ENCODE measurements at places on chromosomes 2 and 18. TPM values are rescaled to one million over a fixed set of nuclear protein-coding genes. Genes with fewer than 3 reads are reported as not detected.
A peak's percentile ranks its signal among the peaks of the same experiment; 100 is the strongest.

Gene ALPI
- not detected for total RNA-seq

Gene SLC5A7
- total RNA-seq, result 0.42 TPM

Gene ALPP
- not detected for total RNA-seq

Gene GKN2
- not detected for total RNA-seq

Gene STPG4
- not detected for total RNA-seq

Gene OTOS
- total RNA-seq, result not detected

Gene ST8SIA5
- 3.4 TPM for total RNA-seq

Gene EDAR
- not detected for total RNA-seq

Gene HRH4
- not detected for total RNA-seq

Gene FAM117B
- 3.8 TPM for total RNA-seq

Gene PHLPP1
- 5.7 TPM for total RNA-seq

Gene TLK1
- 32.6 TPM for total RNA-seq

Gene DLX2
- not detected for total RNA-seq

Gene CFLAR
- 310 TPM for total RNA-seq

Gene EFR3B
- total RNA-seq, result 6.5 TPM

Gene AKAIN1
- not detected for total RNA-seq

Gene SPDYA
- not detected for total RNA-seq

Gene MLPH
- 57.8 TPM for total RNA-seq

DNA sequence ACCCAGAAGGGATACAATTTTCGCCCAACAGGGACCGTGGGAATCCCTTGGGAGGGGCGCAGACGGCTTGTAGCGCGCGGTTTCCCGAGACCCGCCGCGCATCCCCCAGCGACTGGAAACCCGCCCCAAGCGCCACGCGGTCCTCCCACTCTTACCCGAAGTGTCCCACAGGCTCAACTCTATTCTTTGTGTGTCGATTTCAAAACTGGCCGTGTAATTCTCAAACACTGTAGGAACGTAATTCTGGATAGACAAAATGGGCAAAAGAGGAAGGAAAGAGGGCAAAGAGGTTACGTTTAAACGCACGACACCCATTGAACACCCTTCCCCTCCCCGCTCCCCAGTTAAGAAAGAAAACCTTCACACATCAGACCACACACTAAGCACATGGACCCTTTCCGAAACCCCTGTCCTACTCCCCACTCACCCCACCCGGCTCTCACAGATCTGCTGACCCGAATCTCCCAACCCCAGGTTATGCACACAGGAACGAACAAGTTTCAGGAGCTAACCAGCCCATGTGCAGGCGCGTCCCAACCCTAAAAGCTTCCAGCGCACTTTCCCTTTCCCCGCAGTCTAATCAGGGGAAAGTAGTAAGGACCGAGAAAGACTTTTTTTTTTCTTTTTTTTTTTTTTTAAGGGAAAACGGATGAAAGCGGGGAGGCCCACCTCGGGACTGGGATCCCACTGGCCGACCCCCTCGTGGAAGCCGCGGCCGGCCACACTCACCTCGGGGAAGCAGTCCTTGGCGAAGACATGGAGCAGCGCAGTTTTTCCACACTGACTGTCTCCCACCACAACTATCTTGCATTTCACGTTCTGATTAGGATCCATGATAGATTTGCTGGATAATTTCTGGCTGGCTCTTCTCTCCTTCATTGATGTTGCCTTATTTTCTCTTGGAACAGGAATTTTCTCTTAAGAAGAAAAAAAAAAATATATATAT lies 655 bp downstream of the RND3 start:
- DNase-seq, result peak; percentile 30

DNA sequence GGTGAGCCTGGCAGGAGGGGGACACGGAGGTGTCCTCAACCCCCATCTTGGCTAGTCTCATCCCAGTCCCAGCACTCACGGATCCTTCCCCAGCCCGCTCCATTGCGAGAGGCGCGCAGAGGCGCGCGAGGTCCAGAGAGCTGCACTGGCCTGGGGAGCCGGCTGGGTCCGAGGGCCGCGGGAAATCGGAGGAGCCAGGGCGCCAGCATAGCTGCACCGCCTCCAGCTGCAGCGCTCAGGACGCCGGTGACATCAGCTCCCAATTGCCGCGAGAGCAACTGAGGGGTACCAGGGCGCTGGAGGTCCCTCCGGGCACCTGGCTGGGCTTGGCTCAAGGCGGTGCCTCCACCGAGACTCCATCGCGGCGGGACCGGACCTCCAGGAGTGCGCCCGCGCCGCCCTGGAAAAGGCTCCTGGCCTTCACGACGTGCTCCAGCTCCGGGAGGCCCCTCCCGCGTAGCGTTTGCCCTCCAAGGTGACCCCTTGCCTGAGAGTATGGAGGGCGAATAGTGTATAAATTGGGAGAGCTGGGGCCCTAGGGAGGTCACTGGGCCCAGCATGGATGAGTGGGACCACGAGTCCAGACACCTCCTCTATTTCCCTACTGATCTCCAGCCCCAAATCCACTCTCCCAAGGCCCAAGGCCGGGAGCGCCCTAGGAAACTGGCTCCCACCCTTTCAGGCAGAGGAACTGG lies 5.5 kb downstream of the RTKN start:
- peak; percentile 53 for DNase-seq

DNA sequence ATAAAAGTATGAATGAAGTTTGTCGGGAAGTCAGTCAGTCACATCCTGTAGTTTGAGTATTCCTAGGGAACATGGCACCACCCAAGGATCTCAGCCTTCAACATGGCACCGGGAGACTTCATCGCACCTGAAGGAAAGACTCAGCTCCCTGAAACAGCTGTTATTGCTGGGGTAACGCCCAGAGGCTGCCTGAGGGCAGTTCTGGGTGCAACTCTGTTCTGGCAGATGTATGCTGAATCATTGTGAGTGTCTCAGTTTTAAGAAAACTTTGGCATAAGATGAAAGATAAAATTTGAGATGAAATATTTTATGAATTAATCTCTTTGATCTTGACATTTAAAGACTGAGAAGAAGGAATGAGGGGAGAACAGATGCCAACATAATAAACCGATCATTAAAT lies 49.9 kb upstream of the SERPINB2 start:
- no peak for DNase-seq

DNA sequence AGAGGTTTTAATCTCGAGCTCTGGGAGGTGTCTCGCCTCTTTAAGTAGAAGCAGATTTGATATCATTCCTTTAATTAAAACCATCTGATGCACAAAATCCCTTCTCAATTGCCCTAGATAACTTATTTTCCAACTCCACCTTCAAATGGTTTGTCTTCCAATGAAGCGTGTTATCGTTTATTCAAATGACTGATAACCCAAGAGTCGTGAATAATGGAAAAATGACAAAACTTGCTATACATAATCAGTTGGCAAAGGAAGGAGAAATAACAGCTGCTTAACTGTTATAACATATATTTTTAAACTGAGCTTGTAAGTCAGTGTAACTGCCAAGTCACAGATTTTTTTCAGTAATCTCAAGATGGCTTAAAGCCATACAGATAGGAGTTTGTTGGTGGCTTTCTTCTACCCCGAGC lies 144.6 kb downstream of the QPCT start:
- DNase-seq, result no peak

GRCh38 chr2:143296089-143296488 lies 166.9 kb downstream of the ARHGAP15 start:
- no peak for DNase-seq

DNA sequence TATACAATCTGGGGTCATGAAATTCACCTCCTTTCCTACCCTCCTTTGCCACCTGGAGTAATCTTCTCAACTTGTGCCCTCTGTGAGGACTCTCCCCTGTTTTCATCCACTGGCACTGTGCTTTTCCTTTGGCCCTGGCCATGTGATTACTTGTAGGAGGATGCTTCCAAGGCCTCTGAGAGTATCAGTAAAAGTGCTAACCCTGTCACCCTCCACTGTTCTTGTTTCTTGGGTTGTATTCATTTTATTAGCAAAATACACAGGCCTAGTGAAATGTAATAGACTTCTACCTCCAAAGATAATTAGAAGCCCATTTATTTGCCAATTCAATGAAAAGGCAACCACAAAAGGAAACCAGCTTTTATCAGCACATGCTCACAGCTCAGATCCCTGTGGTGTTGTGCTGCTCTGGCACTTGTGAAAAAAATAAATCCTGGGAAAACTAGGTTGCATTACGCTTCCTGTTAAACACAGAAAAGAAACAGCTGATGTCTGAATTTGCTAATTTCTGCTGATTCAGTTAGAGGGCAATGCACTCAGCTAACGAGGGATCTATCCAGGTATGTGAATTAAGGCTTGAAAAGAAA lies 357.5 kb upstream of the ETAA1 start:
- no peak for DNase-seq

DNA sequence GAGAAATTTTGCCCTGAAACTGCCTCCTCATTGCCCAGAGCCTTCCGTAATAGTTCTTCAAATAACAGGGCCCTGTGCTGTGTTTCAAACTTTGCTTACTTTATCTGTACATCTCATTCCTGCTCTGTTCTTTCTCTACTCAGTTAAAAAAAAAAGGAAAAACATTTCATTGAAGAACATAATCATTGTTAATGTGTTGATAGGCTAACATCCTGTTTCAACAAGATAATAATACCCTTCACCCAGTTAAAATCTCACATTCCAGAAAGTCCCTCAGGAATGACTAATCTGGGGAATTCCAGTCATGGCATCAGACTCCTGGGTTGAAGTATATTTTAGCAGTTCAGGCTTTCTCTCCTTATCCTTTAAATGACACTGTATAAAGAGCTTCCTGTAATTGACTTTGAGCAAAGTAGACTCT lies 45.6 kb upstream of the ITGAV start:
- no peak for DNase-seq

DNA sequence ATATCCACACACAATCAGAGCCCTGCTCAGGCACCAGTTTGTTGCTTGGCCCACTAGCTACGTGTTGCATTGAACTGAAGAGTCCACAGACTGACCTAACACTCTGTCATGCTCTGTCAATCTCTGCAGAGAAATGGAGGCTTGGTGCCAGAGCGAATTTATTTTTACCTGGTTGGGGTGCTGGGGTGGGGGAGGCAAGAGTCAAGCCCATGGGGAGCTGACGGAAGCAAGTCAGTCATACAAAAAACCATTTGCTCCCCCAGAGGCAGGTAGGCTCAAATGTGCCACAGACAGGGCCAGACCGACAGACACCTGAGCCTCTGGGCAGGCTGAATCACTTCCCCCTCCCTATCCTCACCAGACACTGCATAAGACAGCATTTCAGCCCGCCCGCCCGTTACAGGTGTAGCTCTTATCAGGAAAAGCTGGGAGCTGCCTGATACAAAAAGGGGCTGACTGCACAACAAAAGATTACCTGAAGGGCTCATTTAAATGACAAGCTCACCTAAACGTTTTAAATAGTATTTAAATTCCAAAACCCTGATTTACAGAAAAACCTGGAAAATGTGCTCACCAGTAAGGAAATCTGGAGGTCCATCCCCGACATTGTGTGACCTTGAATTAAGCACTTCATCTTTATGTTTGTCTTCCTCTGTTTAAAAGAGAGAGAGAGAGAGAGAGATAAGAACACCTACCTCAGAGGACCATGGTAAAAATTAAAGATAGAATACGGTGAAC lies 2.1 kb upstream of the PCBP1 start:
- no peak for DNase-seq

DNA sequence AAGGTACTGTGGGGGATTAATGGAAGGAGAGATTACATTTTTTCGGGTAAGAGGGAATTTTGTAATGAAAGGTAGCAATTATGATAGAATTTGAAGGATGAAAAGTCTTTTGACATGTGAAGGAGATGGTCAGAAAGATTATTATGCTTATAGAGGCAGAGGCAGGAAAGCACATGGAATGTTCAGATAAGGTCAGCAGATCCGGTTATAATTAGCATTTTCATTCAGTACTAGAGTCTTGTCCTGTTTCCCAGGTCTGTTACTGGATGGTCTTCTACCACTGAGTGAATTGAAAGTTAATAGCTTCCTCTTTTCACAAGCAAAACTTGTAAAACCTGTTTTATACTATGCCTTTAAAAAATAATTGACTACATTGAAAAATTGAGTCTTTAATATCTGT lies 116.9 kb downstream of the PHLPP1 start:
- DNase-seq, result no peak

GRCh38 chr2:40737180-40737579 lies 285.3 kb upstream of the SLC8A1 start:
- no peak for DNase-seq

DNA sequence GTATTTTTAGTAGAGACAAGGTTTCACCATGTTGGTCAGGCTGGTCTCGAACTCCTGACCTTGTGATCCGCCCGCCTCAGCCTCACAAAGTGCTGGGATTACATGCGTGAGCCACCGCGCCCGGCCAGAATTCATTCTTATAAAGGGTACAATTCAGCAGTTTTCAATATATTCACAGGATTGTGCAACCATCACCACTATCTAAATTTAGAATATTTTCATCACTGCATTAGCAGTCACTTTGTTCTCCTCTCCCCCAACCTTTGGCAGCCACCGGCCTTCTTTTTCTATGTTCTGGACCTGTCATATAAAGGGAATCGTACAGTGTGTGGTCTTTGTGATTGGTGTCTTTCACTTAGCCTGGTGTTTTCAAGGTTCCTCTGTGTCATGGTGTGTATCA lies 40.7 kb downstream of the TCF7L1 start:
- DNase-seq, result peak; percentile 41

- DNase-seq, result no peak
Observed at GRCh38 chr2:7346336-7346735, 429.1 kb downstream of the RNF144A start.

- DNase-seq, result no peak
Observed at GRCh38 chr2:8242739-8243138, 439.1 kb upstream of the ID2 start.

- DNase-seq, result peak; percentile 23
Observed at GRCh38 chr2:3913166-3913565, 209.8 kb downstream of the DCDC2C start.

- DNase-seq, result no peak
Observed at GRCh38 chr18:2306606-2307005, 264.7 kb downstream of the METTL4 start.

DNA sequence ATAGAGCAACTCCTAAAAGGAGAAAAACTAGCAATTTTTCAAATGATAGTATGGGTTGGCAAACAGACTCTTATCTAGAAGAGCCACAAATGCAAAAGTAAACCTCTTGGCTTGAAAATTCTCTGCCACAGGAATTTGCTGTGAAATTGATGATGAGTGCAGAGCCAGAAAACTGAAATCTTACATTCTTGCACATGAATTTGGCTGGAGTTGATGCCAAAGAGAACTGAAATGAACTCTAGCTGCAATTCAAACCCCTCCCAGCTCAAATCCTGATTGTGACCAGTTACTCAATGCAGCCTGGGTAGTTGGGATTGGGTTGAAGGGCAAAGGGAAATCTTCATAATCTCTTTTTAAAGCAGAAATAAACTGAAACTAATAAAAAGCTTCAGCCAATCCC lies 266.6 kb downstream of the PDE11A start:
- DNase-seq, result no peak

GRCh38 chr18:53402670-53403069 lies 821.8 kb downstream of the MBD2 start:
- DNase-seq, result no peak

- DNase-seq, result no peak
Observed at GRCh38 chr2:35468245-35468644, 887.3 kb upstream of the CRIM1 start.

Measured in right cardiac atrium (tissue), 5 donors.